ENCODE measurements at places on chromosomes 12 and 14.
A peak's percentile ranks its signal among the peaks of the same experiment; 100 is the strongest.

GRCh38 chr14:75254901-75255584, 23.6 kb upstream of the FOS start:
- H3K27ac ChIP-seq: no peak overlapping the region
- peak overlapping the region; percentile 55 for H3K4me3 ChIP-seq
- H3K27me3 ChIP-seq: peaks cover 7% of the 10 kb centered on the region
- no peak for DNase-seq
- H3K4me1 ChIP-seq: peaks cover 14% of the 10 kb centered on the region

DNA sequence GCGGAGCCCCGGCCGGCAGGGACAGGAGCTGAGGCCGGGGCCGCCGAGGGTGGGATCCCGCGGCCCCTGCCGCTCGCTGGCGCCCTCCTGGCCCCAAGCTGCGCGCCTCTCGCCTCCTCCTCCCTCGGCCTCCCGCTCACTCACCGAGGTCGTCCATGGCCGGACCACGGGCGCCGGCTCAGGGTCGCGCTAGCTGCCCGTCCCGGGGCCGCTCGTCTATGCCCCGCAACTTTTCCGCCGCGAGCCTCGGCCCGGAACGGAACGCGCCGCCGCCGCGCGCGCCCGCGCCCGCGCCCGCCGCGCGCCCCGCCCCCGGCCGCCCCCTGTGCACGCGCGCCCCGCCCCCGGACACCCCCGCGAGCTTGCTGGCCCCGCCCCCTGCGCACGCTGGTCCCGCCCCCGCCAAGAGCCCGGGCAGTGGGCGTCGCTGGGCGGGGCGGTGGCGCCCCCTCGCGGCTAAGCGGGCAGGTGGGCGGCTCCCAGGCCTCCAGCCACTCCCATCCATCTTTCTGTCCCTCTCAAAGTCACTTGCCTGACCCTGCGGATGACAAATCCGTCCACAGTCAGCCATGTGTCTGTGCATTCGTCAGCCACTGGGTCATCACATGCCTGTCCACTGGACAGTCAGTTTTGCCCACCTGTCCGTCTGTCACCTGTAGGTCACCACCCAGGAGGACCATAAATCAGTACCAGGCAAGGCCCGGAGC, at the start of gene PXN:
Gene PXN, minus strand, starts transcription at position 258 of the 707 bp plus-strand sequence. Its CDS starts 101 bp downstream, at position 157.
- H3K4me3 ChIP-seq: peak within 1 kb of the TSS; percentile 94
- peaks cover 10% of the 10 kb centered on the region for H3K27me3 ChIP-seq
- H3K36me3 ChIP-seq: no peaks in the 10 kb centered on the region
- H3K4me1 ChIP-seq: peaks cover 17% of the 10 kb centered on the region
- peak; percentile 90 for DNase-seq
- no peak within 1 kb of the TSS for H3K27ac ChIP-seq

GRCh38 chr12:104189915-104190555, 25.5 kb upstream of the TXNRD1 start:
- no peak for DNase-seq
- peaks cover 8% of the 10 kb centered on the region for H3K36me3 ChIP-seq
- no peak overlapping the region for H3K4me3 ChIP-seq
- no peak overlapping the region for H3K27ac ChIP-seq

DNA sequence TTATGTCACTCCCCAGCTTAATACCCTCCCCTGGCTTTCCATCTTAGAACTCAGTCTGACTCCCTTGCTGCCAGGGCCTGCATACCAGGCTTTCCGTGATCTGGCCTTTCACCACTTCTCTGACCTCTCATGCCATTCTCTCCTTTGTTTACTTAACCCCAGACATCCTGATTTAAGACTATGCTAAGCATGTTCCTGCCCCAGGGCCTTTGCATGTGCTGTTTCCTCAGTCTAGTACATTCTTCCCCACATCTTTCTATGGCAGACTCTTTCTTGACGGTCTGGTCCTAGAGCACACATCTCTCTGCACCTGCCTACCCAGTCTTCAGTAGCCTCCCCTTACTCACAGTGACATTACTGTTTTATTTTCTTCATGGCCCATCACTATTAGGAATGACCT, 42.2 kb downstream of the PLXNC1 start:
- H3K4me1 ChIP-seq: no peaks in the 10 kb centered on the region
- no peak overlapping the region for H3K27ac ChIP-seq
- H3K27me3 ChIP-seq: no peaks in the 10 kb centered on the region
- peaks cover 12% of the 10 kb centered on the region for H3K36me3 ChIP-seq

- H3K4me1 ChIP-seq: no peaks in the 10 kb centered on the region
- no peaks in the 10 kb centered on the region for H3K27me3 ChIP-seq
- H3K36me3 ChIP-seq: peaks cover 10% of the 10 kb centered on the region
- no peak overlapping the region for H3K27ac ChIP-seq
- H3K4me3 ChIP-seq: no peak overlapping the region
Measured at GRCh38 chr14:87008965-87009364, 984.0 kb downstream of the GALC start.

GRCh38 chr12:125070661-125071390, 5.6 kb downstream of the AACS start:
- no peak overlapping the region for H3K27ac ChIP-seq
- no peak for DNase-seq
- H3K4me1 ChIP-seq: peaks cover 16% of the 10 kb centered on the region
- H3K27me3 ChIP-seq: peaks cover 8% of the 10 kb centered on the region

DNA sequence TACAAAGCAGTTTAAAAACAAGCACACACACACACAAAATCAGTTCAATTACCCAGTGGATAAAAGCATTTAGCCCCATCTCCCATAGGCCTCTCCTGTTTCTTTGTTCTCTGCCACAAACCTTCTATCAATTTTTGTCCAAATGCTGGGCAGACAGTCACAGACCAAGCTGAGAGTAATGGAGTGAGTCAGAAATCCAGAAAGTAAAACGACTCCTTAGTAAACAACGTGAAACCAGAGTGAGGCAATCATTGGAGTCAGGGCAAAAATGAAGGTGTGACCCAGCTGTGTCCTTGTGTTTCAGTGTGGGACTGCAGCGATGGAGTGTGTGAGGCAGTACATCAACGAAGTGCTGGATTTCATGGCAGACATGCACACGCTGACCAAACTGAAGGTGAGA, 102.0 kb downstream of the PRIMA1 start:
- H3K4me3 ChIP-seq: no peak overlapping the region
- H3K4me1 ChIP-seq: no peaks in the 10 kb centered on the region
- H3K36me3 ChIP-seq: peaks cover 10% of the 10 kb centered on the region
- no peak overlapping the region for H3K27ac ChIP-seq
- no peak for DNase-seq

DNA sequence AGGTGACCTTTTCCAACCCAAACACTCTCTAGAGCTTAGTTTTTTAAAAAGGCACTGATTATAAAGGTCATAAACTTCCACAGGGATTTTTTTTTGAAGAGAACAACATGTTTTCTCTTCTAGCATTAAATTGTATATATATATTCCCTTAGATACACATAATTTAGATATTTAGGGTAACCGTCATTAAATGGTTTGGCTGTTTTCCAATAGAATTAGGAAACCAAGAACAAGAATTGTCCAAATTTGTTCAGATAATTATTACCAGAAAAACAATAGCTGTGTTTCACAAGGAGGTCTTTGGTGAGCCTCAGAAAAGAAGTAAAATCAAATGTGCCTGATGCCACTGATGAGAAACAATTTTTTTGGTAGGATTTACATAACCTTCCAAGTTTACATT, 26.9 kb downstream of the LMO3 start:
- H3K27me3 ChIP-seq: peaks cover 1% of the 10 kb centered on the region
- H3K27ac ChIP-seq: no peak overlapping the region
- no peak for DNase-seq
- H3K4me1 ChIP-seq: peaks cover 9% of the 10 kb centered on the region

GRCh38 chr12:73057428-73057827, 785.3 kb downstream of the TRHDE start:
- no peaks in the 10 kb centered on the region for H3K36me3 ChIP-seq
- no peak overlapping the region for H3K27ac ChIP-seq
- no peak overlapping the region for H3K4me3 ChIP-seq
- no peak for DNase-seq

DNA sequence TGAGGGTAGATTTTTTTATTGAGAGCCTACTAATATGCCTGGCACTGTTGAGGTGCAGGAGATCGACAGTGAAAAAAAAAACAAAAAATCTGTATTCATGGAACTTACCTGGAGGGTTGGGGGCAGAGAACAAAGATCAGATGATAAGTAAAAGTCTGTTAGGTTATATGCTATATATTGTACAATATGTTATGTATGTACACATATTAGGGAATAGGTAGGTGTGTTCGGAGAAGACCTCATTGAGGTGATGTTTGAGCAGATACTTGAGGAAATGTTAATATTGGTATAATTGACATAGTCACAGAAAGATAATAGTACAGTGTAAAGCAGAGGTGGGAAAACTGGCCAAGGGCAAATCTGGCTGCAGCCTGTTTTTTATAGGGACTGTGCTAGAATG, 5.6 kb downstream of the ARF6 start:
- no peak overlapping the region for H3K27ac ChIP-seq
- H3K27me3 ChIP-seq: no peaks in the 10 kb centered on the region
- DNase-seq: no peak
- no peaks in the 10 kb centered on the region for H3K36me3 ChIP-seq
- H3K4me3 ChIP-seq: no peak overlapping the region

- H3K4me3 ChIP-seq: no peak overlapping the region
- H3K4me1 ChIP-seq: peaks cover 23% of the 10 kb centered on the region
- peaks cover 11% of the 10 kb centered on the region for H3K36me3 ChIP-seq
- H3K27me3 ChIP-seq: peaks cover 8% of the 10 kb centered on the region
- no peak overlapping the region for H3K27ac ChIP-seq
- DNase-seq: no peak
Measured at GRCh38 chr14:90760591-90761316, 55.5 kb downstream of the TTC7B start.

DNA sequence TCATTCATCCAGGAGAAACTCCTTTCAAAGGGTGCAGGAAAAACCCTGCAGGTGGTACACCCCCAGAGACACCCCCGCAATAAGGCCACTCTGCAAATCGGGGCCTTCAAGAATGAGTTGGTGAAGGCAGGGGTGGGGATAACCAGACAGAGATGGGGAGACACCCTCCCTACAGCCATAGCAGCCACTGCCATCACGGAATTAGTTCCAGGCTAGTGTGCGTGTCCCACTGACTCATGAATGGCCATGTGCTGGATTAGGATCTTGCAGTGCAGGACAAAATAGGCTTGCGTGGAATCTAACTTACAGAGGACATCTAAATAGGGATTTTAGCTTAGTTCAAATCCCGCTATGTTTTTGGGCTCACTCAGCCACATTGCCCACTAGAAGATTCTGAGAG, 37.8 kb downstream of the SPRING1 start:
- no peaks in the 10 kb centered on the region for H3K36me3 ChIP-seq
- H3K4me3 ChIP-seq: no peak overlapping the region
- no peaks in the 10 kb centered on the region for H3K4me1 ChIP-seq
- H3K27me3 ChIP-seq: peaks cover 4% of the 10 kb centered on the region
- no peak overlapping the region for H3K27ac ChIP-seq

DNA sequence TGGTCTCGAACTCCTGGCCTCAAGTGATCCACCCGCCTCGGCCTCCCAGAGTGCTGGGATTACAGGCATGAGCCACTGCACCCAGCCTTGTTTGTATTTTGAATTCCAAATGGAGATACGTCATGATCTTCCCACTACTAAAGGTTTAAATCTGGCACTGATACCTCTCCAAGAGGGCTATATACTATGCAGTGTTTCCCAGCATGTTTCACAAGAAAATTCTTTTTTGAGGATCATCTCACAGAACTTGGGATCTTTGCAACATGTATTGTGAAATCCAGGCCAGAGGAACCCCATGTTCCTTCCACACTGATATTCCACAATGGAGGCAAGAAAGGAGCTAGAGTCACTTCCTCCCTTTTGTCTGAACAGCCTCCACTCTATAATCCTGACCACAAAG, 112.7 kb downstream of the NT5DC3 start:
- no peaks in the 10 kb centered on the region for H3K36me3 ChIP-seq
- no peak overlapping the region for H3K4me3 ChIP-seq
- DNase-seq: no peak
- H3K27me3 ChIP-seq: no peaks in the 10 kb centered on the region
- no peaks in the 10 kb centered on the region for H3K4me1 ChIP-seq

- no peak overlapping the region for H3K4me3 ChIP-seq
- H3K4me1 ChIP-seq: peaks cover 2% of the 10 kb centered on the region
- peaks cover 8% of the 10 kb centered on the region for H3K27me3 ChIP-seq
- H3K27ac ChIP-seq: no peak overlapping the region
- no peaks in the 10 kb centered on the region for H3K36me3 ChIP-seq
Measured at GRCh38 chr12:645563-646071, 17.6 kb downstream of the NINJ2 start.

DNA sequence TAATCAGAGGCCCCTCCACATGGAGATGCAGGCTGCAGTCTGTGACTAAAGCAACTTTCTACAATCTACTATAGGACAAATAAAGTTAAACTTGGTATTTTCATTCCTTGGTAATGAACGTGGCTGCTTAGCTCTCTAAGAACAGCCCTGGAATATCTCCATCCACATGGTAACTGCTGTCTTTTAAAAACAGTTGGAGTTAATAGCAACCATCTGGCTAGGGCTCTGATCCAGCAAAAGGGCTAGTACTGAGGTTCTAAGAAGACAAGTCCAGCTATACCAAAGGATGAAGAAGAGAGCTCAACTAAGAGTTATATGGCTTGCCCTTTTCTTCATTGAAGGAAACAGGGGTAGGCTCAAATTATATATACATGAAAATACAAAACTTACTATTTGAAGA, 920.1 kb downstream of the FLRT2 start:
- no peak for DNase-seq
- no peak overlapping the region for H3K27ac ChIP-seq
- peaks cover 5% of the 10 kb centered on the region for H3K4me1 ChIP-seq

GRCh38 chr12:56877195-56878009, 56.8 kb downstream of the SDR9C7 start:
- H3K27me3 ChIP-seq: no peaks in the 10 kb centered on the region
- no peak overlapping the region for H3K4me3 ChIP-seq
- DNase-seq: no peak
- no peaks in the 10 kb centered on the region for H3K4me1 ChIP-seq
- H3K27ac ChIP-seq: no peak overlapping the region

GRCh38 chr14:68079941-68080697, 260.5 kb downstream of the RAD51B start:
- H3K36me3 ChIP-seq: no peaks in the 10 kb centered on the region
- no peaks in the 10 kb centered on the region for H3K27me3 ChIP-seq
- no peak overlapping the region for H3K27ac ChIP-seq
- no peak for DNase-seq
- peaks cover 3% of the 10 kb centered on the region for H3K4me1 ChIP-seq
- no peak overlapping the region for H3K4me3 ChIP-seq

DNA sequence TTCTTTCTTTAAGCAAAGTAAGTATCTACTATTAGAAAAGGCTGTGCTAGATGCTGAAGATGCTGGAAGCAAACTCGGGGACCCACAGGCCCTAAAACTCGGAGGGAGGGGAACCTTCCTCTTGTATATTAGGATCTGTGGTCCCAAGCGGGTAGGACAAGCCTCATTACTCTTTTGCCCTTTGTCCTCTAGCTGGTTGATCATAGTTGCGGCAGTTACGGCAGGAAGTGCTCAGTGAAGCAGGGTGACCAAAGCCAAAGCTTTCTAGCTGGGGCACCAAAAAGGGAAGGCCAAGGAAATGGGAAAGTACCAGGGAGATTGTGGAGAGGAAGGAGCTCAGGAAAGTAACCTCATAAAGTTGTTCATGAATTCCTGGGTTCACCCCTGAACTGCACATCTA, 76.3 kb downstream of the SCFD1 start:
- DNase-seq: no peak
- H3K4me1 ChIP-seq: no peaks in the 10 kb centered on the region
- H3K27ac ChIP-seq: no peak overlapping the region
- H3K4me3 ChIP-seq: no peak overlapping the region

All from glutamatergic neuron (in vitro differentiated cells).